ENCODE measurements at places on chromosomes 6 and 20. TPM values are rescaled to one million over a fixed set of nuclear protein-coding genes. Genes with fewer than 3 reads are reported as not detected.
A peak's percentile ranks its signal among the peaks of the same experiment; 100 is the strongest.

DNA sequence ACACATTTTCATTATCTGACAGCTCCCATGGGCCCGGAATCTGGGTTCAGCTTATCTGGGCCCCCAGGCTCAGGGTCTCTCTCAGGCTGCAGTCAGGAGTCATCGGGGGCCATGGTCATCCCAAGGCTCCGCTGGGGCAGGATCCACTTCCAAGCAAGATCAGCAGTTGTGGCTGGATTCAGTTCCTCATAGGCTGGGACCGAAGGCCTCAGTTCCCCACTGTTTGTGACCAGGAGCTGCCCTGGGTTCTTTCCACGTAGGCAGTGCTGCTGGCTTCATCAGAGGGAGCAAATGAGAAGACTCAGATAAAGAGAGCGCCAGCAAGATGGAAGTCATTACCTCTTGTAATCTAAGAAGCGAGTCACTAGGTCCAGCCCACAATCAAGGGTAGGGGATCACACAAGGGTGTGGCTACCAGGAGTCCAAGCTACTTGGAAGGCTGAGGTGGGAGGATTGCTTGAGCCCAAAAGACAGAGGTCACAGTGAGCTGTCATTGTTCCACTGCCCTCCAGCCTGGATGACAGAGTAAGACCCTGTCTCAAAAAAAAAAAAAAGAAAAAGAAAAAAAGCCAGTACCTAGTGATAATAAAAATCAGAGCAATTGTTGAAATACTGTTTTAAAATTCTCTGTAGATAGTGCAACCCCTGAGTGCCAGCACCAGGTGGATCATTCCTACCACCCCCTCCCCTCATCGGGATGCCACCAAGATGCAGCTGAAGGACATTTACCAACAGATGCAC, 162.7 kb downstream of the NFATC2 start:
- ATAC-seq, result no peak

DNA sequence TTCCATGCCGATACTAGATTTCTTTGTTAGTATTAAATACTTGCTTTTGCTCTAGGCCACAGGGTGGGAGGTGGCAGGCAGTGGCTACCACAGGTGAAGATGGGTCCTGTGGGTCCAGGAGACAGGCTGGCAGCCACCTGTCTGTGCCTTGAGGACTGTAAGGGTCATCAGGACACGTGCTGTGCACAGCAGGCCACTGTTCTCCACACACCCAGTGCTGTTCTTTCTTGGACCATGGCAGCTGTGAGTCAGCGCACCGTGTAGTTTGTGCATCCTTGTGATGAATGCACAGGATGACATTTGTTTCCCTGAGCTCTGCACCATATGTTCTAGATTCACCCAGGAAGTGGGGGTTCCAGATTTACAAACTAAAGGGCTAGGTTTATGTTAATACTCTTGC, 317.0 kb downstream of the ZFAND3 start:
- no peak for ATAC-seq

DNA sequence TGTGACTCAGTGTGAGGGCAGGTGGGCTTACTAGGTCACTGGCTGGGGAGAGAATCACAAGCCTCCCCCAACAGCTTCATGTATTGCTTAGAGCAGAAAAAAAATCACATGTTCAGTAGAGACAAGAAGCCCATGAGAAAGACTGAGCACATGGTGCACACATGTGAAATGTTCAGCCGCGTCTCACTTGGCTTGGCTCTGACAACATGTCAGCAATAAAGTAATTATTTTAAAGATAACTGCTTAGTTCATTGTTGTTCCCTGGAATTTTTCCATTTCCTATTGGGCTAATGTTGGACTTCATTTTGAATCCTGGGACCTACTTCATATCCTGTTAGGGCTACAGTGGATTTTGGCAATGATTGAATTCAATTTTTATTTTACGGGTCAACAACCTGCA, 222.6 kb downstream of the C6orf118 start:
- ATAC-seq, result no peak

DNA sequence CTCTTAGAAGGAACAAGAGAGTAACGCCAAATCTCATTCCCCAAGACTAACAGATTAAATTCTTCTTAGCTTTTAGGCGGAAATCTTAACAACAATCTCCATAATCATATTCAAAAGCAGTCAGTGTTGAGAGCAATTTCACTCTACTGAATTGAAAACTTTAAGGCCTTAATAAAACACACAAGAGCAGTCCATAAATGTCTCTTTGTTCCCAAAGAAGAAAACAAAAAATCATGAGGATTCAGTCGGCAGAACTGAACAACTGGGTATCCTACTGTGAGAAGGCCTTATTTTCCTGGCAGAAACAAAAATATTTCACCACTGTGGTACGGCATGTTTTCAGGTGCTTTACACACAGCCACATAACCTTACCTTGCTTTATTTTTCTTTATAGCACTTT, 14.4 kb downstream of the ABHD12 start:
- ATAC-seq, result no peak

DNA sequence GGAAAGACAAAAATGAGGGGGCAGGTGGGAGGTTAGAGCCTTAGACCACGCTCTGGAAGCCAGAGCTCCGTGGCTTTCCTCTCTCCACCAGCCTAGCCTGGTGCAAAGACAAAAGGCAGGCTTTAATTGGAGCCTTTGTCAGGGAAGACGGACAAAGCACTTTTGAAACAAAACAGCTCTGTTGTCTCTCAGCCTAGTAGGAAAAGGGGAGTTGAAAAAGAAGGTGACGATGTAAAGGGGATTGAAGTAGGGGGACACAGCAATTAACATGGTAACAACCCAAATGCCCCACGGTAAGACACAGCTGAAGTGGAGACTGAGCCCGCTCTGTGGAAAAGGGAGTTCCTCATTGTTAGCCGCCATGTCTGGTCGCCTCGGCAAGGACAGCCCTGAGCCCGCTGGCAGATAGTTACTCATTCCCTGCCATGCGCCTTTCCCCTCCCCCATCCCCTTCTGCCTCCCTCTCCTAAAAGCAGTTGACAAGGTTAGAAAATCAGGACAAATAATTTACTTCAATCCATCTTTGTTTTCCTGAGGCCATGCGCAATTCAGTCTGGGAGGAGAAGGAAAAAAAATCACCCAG, 93.0 kb downstream of the TCP11 start:
- peak; percentile 7 for ATAC-seq

GRCh38 chr6:144729502-144729901, 444.4 kb downstream of the UTRN start:
- no peak for ATAC-seq

- ATAC-seq, result no peak
These were observed 8.8 kb downstream of the RANBP9 start for GRCh38 chr6:13702809-13703302.

GRCh38 chr20:2508631-2509467, at the start of gene ZNF343:
Gene ZNF343 (minus strand): TSS chr20:2508915. CDS start chr20:2493895, 15,020 bp downstream.
- peak; percentile 98 for ATAC-seq

- ATAC-seq, result no peak
These were observed 47.6 kb upstream of the NOTCH4 start for GRCh38 chr6:32271429-32271828.

DNA sequence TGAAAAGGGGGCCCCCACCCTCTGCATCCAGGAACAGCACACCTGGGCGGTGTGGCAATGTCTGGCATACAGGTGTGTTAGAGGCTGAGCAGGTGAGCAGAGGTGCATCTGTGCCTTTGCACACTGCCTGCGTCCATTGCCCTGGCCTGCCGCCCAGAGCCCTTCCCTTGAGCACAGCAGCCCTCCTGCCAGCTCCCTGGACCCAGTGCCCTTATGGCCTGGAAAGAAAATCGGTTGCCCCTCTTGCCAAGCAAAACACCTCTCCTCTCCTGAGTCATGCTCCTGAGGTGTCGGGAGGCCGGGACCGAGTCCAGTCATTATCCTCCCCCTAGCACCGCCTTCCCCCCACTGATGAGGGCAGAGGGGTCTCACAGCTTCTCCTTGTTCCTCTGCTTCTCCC, 259.9 kb downstream of the SMOC2 start:
- no peak for ATAC-seq

- no peak for ATAC-seq
These were observed 19.6 kb downstream of the ECI2 start for GRCh38 chr6:4115741-4116140.

DNA sequence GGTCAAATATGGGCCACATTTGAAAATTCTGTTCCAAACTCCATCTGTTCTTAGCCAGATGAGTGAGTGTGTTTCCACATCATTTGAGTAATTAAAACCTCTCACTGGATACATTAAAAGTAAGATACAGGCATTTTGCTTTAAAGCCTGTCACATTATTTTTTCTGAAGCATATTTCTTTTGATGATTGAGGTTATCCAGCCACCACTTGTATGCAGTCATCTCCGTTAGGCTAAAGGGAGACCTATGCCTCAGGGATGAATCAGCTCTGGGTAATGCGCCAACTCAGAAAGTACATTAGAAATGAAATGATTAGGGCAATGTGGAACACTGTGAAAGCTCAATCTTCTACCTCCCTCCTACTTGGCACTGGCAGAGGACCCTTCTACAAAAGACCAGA, 90.7 kb downstream of the SNAP25 start:
- peak; percentile 50 for ATAC-seq

GRCh38 chr6:42128460-42129359, 13.7 kb downstream of the C6orf132 start:
- ATAC-seq, result no peak

RUNX2 gene
- 33.7 TPM for total RNA-seq

GPX5 gene
- total RNA-seq, result not detected

TBXT gene
- total RNA-seq, result not detected

HLA-DMA gene
- 53.8 TPM for total RNA-seq

DPPA5 gene
- not detected for total RNA-seq

PRIM2 gene
- 42.7 TPM for total RNA-seq

CAP2 gene
- not detected for total RNA-seq

All from activated T-helper 17 cell treated with anti-CD3 and anti-CD28 coated beads, Interleukin-2, amount 50 U/mL, for 72 hours (primary cell).